AG04449 (cell line): ENCODE measurements at places on chromosomes 7 and 10.

DNA sequence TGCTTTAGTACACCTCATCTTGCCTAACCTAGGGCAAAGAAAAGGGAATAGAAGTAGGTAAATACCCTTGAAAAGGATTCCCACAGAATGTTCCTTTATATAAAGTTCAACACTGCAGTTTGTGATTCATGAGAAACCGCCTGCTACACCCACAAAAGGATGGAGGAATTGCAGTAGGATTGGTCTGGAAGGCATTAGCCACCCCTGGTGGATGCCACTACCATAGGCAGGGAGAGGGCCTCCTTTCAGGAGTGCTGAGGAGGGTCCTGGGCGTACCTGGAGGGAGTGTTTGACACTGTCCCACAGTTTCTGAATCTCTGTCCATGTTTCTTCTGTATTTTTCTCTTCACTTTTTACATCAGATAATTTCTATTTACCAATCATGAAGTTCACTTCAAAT is 221.8 kb upstream of the TMEM72 start:
- no peak for DNase-seq

GRCh38 chr7:3884543-3884942 is 583.5 kb downstream of the SDK1 start:
- no peak for DNase-seq

DNA sequence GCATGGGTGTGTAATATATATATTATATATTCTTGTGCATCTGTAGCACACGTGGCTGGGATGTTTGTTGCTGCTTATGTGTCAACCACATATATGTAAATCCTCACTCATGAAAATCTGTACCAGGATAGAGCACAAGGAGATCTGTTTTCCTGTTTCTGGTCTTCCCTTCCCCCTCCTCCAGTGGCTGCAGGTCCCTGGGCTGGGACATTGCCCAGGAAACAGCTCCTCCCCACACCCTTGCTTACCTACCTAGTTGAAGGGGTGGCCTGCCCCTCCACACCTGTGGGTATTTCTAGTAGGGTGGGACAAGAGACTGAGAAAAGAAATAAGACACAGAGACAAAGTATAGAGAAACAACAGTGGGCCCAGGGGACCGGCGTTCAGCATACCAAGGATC is 2.2 kb downstream of the SFXN3 start:
- no peak for DNase-seq

GRCh38 chr7:29977886-29978651 is 11.5 kb downstream of the SCRN1 start:
- DNase-seq: no peak

GRCh38 chr7:130998993-130999602 is 265.1 kb upstream of the KLF14 start:
- no peak for DNase-seq
